ENCODE measurements at places on chromosomes 6 and 20. TPM values are rescaled to one million over a fixed set of nuclear protein-coding genes. Genes with fewer than 3 reads are reported as not detected.

CGA gene
- not detected for total RNA-seq

CFAP206 gene
- 2.9 TPM for total RNA-seq

HSPA1A gene
- 385 TPM for total RNA-seq

- no peak for DNase-seq
Observed at GRCh38 chr6:40978687-40979289, 60.2 kb downstream of the UNC5CL start.

DNA sequence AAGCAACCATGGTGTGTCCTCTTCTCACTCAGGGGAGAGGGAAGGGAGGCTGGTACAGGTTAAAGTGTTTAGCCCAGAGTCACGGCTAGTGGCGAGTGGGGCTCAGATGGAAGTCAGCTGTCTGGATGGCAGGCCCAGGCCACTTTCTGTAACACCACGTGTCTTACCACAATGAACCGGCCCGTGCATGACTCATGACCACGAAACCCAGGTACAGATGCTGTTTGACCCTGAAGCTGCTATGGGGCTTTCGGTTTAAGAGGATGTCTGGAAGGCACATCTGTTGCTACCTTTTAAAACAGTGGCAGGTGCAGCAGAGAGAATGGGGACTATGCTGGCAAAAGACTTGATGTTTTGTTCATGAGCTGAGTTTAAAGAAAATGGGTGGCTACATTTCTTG lies 36.5 kb upstream of the MPC1 start:
- no peak for DNase-seq

DNA sequence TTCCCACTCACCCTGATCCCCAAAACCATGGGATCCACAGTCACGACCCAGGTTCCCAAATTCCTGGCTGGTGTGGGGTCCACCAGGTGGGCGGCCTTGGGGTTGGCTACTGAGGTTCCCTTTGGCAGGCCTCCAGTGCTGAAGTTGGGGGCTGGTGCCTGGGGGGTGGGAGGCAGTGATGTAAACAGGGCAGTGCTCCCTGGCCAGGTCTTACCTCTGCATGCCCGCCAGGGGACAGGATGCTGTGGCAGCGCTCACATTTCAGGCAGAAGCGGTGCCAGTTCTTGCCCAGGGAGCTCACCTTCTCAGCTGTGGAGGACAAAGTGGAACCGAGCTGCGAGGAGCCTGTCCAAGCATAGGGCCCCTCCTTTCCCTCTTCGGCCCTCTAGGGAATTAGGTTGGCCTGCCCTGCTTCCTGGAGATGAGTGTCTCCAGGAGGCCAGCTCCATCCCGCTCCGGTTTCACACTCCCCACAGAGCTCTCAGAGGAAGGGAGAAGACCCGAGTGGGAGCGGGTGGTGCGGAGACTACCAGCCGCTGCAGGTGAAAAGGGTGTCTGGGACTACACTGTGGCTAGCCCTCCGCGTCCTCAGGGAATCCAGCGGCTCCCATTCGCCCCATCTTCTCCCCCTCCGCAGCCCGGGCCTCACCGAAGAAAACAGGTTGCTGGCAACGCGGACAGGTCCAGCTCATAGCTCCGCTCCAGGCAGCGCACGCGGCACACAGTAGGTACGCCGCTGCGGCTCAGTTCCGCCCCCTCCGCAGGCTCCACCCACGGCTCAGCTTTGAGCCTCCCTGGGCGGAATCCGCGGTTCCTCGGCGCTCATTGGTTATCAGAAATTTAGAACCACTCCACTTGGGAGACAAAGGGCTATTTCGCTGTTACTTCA lies at the start of gene CRIP3:
Gene CRIP3 (minus strand): TSS at position 726 of the 889 bp plus-strand sequence. CDS start 34 bp downstream, at position 692.
- DNase-seq, result peak; percentile 59

DNA sequence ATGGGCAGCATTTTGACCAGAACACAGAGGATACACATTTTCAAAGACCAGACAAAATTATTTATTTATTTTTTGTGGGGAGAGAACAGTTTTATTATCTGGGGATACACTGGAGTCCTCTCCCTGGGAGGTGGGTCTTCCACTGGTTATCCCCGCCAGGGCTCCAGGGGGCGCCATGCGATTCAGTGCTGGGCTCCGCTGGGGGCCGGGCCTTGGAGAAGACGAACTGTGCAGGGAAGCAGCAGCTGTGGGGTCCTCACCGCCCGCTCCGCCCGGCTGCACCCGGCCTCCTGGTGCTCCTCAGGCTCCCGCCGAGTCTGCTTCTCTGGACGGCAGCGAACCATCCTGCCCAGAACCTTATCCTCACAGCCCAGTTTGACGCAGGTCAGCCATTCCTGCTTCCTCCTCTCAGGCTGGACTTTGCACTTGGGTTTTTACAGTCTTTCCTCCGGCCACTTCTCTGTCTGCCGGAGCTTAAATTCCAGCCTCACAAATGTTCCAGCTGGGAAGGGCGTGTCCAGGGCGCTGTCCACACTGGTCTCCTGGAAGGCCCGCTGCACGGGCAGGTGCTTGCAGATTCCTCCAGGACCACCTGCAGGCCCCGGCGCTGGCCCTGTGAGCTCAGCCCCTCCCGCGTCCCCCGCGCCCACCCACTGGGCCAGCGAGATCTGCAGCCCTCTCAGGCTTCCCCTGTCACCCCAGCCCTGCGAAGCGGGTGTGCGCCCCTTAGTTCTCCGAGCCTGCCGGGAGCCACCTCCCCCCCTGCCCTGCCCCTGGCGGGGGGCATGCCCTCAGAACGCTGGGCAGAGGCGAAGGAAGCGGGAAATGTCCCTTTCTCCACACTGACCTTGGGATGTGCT lies 1830.0 kb upstream of the DEFB115 start:
- DNase-seq, result no peak

All from PC-9 (cell line).